ENCODE measurements at places on chromosomes 5 and 9.

DNA sequence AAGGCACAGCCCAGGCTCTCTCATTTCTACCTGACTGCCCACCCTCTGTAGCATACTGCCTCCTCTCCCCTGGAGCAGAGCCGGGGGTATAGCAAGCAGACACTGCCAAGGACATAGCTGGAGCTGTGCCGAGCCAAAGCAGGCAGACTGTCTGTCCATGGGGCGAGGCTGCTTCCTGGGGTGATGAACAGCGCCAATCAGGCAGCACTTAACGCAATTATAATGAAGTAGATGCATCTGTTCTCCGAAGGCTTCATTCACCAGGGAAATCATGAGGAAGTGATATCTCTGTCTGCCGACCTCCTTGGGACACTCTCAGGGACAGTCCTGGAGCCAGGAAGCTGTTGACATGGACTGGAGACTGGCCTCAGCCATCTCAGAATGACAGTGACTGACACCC, 230.7 kb downstream of the ASTN2 start:
- DNase-seq, result no peak

GRCh38 chr9:72457366-72457765, 64.0 kb upstream of the TMC1 start:
- DNase-seq, result no peak

- DNase-seq, result no peak
Observed at GRCh38 chr5:68086857-68087256, 128.7 kb upstream of the PIK3R1 start.

GRCh38 chr5:179230061-179230461, 115.2 kb downstream of the ADAMTS2 start:
- DNase-seq, result no peak

DNA sequence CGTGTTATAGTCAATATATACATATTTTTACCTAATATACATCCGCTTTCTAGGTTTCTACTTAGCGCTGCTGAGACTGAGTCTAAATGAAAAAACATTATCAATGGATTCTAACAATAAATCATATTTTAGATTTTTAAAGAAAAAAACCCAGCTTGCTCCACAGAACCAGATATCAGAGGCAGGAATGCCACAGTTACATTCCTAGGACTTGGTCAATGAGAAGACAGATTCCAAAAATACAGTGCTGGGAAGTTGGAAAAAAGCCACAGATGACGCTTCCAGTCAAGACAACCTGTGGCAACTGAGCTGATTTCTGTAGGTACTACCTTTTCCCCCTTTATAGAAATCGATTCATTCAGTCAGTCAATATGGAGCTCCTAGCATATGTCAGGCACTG, 577 bp upstream of the CCDC112 start:
- no peak for DNase-seq

DNA sequence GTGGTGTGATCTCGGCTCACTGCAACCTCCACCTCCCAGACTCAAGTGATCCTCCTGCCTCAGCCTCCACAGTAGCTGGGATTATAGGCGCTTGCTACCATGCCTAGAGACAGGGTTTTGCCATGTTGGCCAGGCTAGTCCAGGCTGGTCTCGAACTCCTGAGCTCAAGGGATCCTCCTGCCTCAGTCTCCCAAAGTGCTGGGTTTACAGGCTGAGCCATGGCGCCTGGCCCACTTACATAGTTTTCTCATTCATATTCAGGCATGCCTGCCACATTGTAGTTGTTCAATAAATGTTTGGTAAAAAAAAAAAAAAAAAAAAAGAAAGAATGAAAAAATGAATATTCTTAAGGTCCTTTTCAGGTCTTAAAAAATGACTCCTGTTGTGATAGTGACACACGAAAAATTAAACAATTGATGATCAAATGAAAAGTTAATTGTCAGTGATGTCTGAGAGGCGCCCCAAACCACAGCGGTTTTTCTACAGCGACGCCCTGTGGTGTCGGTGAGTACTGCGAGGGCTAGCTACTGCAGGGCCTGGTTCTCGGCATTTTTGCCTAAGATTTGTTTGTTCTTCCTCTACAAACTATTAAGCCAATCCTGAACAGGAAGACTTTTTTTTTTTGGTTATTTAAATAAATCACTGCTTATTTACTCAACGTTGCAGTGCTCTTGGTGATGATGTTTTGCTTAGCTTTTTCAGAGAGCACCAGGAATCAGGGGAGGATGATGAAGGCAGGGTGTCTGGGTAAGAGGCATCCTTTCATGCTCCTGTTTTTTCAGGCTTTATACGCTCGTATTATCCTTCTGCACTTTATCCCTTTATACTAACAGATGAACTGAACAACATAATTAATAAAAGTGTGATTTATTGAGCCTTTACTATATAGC, 67.0 kb upstream of the DPYSL3 start:
- DNase-seq, result no peak

- DNase-seq, result no peak
Observed at GRCh38 chr5:44001675-44002380, 387.4 kb downstream of the FGF10 start.

- no peak for DNase-seq
Observed at GRCh38 chr9:136926154-136926704, 18.3 kb downstream of the FBXW5 start.

DNA sequence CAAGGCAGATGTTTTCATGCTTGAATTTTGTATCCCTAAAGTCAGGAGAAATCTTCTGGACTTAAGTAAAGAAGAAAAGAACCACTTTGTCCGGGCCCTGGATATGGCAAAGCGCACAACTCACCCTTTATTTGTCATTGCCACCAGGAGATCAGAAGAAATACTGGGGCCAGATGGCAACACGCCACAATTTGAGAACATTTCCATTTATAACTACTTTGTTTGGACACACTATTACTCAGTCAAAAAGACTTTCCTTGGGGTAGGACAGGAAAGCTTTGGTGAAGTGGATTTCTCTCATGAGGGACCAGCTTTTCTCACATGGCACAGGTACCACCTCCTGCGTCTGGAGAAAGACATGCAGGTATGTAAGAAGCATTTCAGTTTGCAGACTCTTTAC, 2.3 kb downstream of the TYRP1 start:
- DNase-seq, result no peak

DNA sequence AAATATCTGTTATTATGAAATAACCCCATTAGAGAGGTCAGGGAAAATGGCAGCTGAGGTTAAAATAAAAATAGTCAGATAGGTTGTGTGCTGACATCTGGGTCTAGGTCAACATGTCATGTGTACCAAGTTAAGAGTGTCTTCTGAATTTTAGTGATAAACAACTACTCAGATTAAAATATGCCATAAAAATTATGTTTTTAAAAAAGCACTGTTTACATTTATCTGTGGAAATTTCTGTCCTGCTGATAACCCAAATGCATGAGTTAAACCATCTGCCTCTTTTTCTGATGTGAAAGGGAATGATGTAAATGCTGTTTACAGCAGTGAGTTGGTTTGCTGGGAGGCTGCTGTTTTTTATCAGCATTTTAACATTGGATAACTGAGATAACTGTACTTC, 361.2 kb upstream of the TARS1 start:
- DNase-seq, result no peak

DNA sequence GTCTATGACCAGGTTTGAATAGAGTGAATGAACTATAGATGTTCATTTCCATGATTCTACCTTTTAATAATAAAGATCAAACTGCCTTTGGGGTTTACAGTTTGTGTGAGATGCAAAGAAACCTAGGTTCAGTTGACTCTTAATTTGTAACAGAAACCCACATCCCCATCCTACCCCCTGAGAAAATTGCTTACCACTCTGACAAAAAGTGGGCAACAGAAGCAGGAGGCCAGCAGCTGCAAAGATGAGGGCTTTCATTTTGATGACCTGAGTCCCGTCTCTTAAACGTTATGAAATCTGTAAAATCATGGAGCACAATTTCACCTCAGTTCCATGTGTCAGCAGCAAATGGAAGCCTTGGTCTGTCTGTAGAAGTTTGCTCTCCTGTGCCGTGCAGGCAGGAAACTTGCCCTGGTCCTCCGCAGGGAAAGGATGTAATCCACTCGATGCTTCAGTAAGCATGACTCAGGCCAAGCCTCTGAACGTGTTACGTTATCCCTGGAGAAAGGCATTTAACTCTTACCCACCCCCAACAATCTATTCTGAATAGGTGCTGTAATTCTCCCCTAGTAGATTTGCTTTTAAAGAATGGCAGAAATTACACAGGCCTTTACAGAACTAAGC, at the start of gene F2RL2:
F2RL2 (minus strand) TSS at position 431 of the 624 bp plus-strand sequence; CDS start at position 258, 173 bp downstream.
- DNase-seq, result no peak

DNA sequence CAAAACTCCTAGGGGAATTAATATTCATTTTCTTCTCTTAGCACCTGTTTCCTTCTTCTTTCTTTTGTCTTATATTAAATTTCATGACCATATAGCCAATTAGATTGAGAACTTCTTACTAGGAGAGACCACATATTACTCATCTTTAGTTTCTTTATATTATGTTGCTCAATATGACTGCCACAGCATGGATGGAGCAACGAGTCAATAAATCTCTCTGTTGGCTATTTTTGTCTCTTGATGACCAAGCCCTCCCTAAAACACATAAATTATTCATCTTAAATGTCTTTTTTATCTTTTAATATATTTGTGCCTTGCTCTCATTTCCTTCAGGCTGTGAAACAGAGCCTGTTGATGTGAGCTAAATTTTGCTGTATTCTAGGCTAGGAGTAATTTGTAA, 123.0 kb downstream of the ADAMTSL1 start:
- no peak for DNase-seq

DNA sequence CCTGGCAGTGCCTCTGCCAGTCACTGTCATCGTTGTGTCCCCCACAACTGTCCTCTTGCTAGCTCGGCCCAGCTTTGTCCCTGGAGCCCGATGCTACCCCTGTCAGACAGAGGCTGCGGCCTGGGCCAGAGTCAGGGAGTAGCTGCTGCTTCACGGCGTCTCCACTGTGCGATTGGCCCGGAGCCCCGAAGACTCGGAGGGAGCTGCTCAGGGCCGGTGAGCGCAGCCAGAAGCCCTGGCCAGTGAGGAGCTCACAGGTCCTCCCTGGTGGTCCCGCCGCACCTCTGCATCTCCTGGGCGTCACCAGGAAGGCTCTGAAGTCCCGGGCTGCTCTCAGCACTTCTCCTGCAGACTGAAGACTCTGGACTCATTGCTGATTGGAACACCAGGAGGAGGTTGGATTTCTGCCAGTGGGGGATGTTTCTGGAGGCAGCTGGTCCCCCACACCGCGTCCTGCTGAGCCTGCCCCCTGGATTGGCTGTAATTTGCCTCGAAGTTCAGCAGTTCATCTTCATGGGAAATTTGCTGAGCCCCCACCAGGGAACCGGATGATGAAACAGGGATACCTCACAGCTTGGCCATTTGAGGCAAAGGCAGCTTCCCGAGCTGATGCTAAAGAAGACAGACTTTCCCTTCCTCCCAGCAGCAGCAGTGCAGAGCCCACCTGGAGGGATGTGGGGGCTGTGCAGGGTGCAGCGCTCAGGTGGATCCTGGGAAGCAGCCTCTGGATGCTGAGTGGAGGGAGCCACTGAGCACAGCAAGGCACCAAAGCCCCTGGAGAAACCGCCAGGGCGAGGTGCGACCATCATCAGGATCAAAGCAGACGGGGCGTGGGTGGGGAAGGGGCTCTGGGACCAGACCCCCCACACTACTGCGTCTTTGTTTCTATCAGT, 45.6 kb downstream of the USP20 start:
- DNase-seq, result no peak

GRCh38 chr9:115209601-115210306, 91.8 kb upstream of the TNC start:
- no peak for DNase-seq

- peak; percentile 54 for DNase-seq
Observed at GRCh38 chr5:103808464-103809106, 246.0 kb upstream of the NUDT12 start.

DNA sequence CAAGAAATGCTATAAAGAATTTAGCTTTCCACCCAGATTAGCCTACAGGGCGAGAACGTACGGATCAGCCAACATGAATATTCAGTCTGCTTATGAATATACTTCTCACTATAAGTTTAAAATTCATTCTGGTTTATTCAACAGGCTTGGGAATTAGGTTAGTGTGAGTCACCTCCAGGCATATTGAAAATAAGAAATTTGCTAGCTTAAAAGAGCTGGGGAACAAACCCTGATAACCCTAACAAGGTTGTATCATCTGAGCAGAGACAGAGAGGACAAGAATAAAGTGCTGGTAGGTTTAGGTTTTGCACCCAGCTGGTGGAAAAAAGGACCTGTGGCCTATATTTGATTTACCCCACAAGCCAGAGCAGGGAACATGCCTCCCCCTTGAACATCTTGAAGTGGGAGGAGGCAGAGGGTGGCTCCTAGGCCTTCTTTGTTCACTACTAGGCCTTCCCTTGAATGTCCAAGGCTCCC, 12.3 kb downstream of the FNBP1 start:
- DNase-seq, result no peak

DNA sequence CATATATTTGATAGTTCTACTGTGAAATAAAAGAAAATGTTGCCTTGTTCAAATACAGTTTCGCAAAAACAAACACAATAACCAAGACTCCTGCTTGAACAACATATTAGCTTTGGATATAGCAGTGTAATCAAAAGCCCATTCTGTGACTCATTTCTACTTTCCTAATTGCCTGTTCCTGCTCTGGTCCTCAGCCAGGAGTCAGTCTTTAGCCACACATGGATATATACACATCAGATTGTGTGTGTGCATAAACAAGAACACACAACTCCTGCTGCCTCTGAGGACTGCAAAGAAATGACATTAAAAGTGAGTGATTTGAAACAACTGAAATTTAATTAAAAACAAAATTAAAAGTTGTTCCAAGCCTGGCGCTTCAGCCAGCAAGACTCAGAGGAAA, 334.8 kb downstream of the TRIM32 start:
- no peak for DNase-seq

DNA sequence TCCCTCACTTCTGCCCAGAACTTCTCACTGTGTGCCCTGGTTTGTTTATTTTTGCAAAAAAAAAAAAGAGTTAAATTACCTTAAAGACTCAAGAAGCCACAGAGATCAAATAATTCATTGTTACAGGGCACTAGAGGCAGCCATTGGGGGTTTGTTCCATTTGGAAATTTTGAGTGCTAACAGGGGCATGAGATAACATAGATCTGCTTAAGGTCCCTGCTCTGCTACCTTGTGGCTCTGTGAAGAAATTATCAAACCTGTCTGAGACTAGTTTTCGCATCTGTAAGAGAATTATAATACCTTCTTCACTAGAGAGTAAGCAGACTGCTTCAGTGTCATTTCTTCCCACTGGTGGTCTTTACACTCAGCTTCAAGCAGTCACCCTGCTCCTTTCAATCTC, 394 bp downstream of the TLR4 start:
- DNase-seq, result no peak

GRCh38 chr9:107492381-107492970, 2.9 kb upstream of the KLF4 start:
- no peak for DNase-seq

DNA sequence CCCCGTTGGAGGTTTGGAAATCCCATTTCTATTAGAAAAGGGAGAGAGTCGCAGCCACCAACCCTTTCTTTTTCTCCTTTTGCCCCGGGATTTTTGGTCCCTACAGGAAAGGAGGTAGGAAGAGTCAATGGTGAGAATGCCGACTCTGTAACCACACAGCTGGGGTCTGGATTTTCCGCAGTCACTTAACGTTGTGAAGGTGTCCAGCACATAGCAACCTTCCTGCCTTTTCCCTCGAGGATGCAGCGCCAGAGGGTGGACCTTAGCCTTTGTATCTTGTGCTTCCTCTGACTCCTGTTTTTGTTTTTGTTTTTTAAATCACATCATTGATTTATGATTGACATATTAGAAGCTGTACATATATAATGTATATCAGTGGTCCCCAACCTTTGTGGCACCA, 41.4 kb downstream of the TLR4 start:
- DNase-seq, result no peak

GRCh38 chr9:86459191-86459590, 105.0 kb upstream of the TUT7 start:
- DNase-seq, result no peak

- no peak for DNase-seq
Observed at GRCh38 chr5:136808756-136809155, 443.4 kb upstream of the TRPC7 start.
